ENCODE measurements at places on chromosomes 7 and 10.

DNA sequence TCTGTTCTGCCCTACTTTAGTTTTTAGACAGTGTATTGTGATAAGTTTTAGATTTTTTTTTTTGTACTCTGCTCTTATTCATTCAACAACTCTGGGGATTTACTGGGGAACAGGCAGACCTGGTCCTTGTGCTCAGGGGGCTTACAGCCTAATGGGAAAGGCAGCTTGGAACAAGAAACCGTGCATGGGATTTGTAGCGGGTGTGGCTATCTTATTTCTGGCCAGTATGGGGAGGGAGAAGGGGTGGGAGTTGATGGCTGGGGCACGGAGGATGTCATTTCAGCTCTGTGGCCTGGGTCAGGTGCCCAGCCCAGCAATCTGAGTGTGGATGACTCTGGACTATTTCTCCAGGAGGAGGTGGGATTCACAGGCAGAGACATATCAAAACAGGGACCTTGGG, 47.0 kb downstream of the GRK5 start:
- no peak for DNase-seq

GRCh38 chr7:498678-499641, 20.7 kb downstream of the PDGFA start:
- no peak for DNase-seq

DNA sequence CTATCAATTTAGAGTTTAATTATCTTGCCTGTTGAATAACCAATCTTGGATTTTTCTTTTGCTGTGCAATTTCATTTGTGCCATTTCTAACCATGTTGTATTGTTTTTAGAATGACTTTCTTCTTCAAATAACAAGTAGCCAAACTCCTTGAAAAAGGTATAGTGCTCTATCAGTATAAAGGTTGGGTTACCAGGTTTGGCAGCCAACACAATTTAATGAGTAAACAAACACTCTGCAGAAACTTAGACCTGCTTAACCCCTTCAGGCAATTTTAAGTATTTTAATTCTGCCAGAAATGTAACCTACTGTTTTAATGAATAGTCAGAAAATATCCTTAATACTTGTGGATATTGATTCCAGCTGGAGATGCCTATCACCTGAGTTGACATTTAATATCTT, 299.8 kb downstream of the ARL4A start:
- DNase-seq, result no peak

- DNase-seq, result no peak
Measured at GRCh38 chr7:32618987-32619386, 123.7 kb downstream of the AVL9 start.

DNA sequence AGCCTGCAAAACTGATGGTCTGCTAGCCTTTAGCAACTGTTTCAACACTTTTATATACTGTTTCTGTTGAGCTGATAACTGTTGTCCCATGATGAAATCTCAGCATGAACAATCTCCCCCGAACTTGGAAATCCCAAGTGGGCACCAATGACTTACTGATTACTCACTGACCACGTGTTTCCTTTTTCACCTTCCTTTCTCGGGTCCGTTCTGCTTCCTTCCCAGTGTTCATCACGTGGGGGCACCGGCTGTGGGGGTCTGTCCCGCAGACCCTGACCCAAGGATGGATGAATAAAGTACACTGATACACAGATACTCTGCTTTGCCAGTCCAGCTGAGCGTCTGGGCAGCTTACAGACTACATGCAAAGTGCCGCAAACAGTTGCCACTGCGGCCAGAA, 39.0 kb upstream of the RASGEF1A start:
- no peak for DNase-seq

- DNase-seq, result no peak
Measured at GRCh38 chr7:14751461-14751860, 151.1 kb downstream of the DGKB start.

- no peak for DNase-seq
Measured at GRCh38 chr10:32337350-32337749, 9.6 kb downstream of the EPC1 start.

- no peak for DNase-seq
Measured at GRCh38 chr7:47779341-47779771, 168.9 kb downstream of the PKD1L1 start.

GRCh38 chr7:135772639-135773222, 24.1 kb upstream of the FAM180A start:
- DNase-seq, result no peak

- DNase-seq, result no peak
Measured at GRCh38 chr7:8114175-8114574, 145.6 kb downstream of the GLCCI1 start.

DNA sequence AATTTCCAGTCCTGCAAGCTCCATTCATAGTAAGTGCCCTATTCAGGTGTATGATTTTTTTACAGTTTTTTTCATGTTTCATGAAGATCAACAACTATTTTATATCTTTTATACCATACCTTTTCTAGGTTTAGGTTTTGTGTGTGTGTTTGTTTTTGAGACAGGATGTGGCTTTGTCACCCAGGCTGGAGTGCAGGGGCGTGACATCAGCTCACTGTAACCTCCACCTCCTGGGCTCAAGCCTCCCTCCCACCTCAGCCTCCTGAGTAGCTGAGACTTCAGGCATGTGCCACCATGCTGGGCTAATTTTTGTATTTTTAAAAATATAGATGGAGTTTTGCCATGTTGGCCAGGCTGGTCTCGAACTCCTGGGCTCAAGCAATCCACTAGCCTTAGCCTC, 35.0 kb downstream of the ARMH3 start:
- peak; percentile 60 for DNase-seq

DNA sequence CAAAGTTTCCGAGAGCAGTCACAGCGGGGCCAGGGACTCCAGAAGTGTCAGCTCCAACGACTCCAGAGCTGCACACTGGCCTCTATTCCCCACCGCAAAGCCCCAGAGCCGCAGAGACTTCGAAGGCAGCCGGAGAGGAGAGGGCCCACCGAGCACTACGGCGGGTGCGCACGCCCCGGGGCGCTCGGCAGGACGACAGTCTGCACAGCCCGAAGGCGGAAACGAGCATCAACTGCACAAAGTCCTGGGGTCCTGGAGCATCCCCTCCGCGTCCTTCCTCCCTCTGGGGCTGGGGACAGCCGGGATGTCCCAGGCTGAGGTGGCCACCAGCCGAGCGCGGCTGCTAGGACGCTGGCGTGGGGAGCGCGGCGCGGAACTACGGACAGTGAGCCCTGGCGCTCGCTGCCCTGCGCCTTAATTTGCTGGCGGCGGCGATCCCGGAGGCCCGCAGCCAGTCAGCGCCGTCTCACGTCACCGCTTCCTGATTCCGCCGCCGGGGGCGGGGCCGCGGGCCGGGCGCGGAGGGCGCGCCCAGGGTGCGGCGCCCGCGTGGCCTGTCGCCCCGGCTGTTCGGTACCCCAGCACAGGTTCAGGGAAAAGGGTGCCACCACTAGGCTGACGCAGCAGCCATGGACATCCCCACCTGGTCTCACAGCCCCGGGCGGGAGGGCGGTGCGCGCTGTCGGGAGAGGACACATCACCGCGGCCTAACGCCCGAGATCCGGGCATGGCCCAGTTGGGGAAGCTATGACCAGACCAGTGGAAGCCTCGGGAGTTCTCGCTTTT, at the start of gene TBX20:
Gene TBX20 (minus strand): TSS at position 391 of the 786 bp plus-strand sequence. CDS start 480 bp downstream, outside the sequence.
- peak; percentile 76 for DNase-seq

DNA sequence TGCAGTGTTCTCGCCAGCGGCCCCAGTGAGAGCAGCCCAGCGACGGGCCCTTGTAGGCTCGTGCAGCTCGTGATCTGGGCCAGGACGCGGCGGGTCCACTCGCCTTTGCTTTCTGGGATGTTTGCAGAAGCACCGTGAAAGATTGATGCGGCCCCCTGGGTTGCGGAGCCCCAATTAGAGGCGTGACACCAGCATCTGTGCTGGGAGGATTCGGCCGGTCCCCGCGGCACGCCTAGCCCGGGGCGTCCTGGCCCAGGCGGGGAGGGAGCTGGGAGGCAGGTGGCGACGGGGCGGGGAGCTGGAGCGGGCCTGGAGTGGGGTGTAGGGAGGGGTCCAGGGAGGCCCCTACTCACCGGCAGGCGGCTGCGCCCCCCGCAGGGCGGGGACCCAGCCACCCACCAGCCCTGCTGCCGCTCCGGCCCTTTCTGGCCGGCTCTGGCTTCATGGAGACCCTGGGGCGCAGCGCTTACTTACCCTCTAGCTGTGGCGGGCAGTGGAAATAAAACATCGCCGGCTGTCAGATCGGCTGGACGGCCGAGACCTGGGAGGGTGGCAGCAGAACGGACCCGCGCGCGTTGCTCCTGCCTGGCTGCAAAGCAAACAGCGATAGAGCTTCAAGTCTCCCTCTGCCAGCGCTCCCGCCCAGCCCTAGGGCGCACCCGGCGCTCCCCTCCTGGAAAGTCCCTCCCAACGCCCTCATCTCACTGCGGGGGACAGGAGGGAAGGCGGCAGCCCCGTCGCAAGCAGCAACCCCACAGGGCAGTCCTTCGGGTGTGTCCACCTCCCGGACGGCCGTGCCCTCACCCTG, 752 bp downstream of the DRGX start:
- DNase-seq, result no peak

GRCh38 chr7:137080516-137081203, 212.2 kb downstream of the CHRM2 start:
- no peak for DNase-seq

- no peak for DNase-seq
Measured at GRCh38 chr7:6385110-6385781, 62.5 kb downstream of the DAGLB start.

- DNase-seq, result no peak
Measured at GRCh38 chr7:148500978-148501377, 89.6 kb upstream of the C7orf33 start.

DNA sequence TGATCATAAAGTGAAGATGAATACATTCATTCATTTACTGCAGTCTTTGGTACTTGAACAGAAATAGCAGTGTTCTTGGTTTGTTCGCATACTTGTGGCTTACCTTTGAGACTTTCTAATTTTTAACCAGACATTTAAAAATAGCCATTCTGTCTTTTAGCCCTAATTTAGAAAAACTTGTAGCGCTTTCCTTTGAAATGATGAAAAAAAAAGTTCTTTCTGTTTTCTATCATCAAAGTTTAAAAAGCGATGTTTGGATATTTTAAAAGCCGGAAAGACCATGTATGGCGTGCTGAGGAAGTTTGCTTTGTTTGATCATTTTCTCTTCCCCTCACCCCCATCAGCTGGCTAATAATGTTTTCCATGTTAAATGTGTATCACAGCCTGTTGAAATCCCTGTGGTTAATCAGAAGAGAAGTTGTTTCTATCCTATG, 116.3 kb downstream of the CUX1 start:
- DNase-seq, result no peak

GRCh38 chr7:29565224-29565630, 1.6 kb downstream of the PRR15 start:
- no peak for DNase-seq

DNA sequence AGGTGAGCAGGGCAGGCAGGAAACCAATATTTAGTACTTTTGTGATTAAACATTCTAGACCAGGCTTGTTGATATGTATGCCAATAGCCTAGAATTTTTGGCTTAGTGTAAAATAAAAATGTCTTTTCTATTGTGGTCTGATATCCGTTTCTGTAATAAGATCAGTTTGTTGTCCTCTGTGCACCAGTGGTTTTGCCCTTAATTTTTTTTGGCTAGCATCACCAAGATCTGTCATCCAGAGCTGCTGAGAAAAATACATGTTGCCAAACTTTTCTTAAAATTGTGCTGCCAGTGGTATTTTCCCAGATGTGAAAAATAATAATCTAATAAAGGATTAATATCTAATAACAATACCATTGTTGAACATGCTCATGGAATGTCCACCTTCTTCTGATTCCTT, 115.6 kb downstream of the TWIST1 start:
- no peak for DNase-seq

GRCh38 chr10:46542567-46543465, 13.6 kb downstream of the GPRIN2 start:
- no peak for DNase-seq

DNA sequence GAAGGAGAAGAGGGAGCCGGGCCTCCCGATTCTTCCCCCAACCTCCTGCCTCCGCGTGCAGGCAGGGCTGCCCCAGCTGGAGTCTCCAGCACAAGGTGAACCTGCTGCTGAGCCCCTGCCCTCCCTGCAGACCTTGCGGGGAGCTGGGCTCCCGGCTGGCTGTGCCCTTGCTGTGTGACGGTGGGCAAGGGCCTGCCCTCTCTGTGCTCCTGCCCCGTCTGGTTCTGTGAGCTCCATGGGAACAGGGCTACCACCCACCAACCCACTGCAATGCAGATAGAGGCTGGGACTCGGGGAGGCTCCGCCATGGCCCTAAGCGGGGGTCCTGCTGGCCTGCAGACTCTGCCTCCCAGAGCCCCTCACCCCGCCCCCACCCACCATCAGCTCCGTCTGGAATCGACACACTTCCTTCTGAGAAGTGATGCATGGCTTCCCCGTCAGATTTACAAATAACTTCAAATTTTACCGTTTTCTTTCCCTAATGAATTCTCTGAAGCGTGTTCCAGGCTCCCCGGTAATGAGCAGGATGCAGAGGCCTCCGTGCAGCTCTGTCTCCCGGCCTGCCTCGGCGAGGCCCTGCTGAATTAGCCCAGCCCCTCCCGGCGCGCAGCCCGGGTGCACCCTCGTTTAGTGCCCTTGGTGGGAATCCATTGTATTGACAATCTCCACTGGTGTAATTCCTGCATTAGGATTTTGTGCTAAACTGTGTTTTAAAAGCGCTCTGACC, 111.0 kb downstream of the MICALL2 start:
- no peak for DNase-seq

DNA sequence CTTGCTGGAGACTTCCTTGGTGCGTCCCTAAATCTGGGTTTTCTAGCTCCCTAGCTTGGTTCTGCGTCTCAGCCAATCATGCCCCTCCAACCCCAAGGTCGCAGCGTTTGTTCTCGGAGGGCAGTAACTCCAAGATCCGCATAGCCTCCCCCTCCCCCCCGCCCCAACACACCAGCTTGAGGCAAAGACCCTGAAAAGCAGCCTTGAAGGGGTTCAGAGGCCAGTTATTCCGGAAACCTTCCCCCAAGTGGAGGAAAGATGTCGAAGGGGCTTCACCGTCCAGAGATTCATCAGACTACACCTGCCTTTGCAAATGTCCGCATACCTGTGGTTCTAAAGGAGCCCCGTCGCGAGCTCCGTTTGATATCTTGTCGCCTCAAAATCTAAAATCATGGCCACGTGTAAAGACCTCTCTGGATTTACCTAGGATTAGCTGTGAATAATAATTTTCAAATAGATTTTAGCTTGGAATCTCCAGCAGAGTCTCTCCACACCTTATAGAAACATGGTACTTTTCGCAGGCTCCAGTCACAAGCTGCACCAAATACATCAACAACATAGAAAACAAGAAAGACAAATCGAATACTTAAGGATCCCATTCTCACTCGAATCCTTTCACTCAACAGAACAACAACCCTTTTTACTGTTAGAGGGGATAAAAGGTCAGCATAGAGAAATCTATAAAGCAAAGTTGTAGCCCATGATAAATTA, 7.9 kb downstream of the DLX6 start:
- no peak for DNase-seq

- DNase-seq, result no peak
Measured at GRCh38 chr7:50978633-50979215, 196.0 kb upstream of the GRB10 start.

- DNase-seq, result no peak
Measured at GRCh38 chr10:11396311-11396955, 215.0 kb downstream of the USP6NL start.

GRCh38 chr7:12199363-12199762, 11.7 kb upstream of the TMEM106B start:
- no peak for DNase-seq

GRCh38 chr7:28125431-28126409, 54.9 kb downstream of the JAZF1 start:
- DNase-seq, result no peak

- no peak for DNase-seq
Measured at GRCh38 chr10:132665946-132666704, 119.8 kb downstream of the NKX6-2 start.
